ENCODE measurements at places on chromosomes 1 and 21. TPM values are rescaled to one million over a fixed set of nuclear protein-coding genes. Genes with fewer than 3 reads are reported as not detected.

Gene SPRR2E
- total RNA-seq, result not detected

Gene FCRL5
- total RNA-seq, result not detected

Gene EPHB2
- 32.5 TPM for total RNA-seq

Gene SYT11
- 5.3 TPM for total RNA-seq

Gene PROK1
- total RNA-seq, result not detected

Gene KAZN
- total RNA-seq, result 47.1 TPM

Gene UMODL1
- 0.68 TPM for total RNA-seq

Gene CYP4Z1
- not detected for total RNA-seq

DNA sequence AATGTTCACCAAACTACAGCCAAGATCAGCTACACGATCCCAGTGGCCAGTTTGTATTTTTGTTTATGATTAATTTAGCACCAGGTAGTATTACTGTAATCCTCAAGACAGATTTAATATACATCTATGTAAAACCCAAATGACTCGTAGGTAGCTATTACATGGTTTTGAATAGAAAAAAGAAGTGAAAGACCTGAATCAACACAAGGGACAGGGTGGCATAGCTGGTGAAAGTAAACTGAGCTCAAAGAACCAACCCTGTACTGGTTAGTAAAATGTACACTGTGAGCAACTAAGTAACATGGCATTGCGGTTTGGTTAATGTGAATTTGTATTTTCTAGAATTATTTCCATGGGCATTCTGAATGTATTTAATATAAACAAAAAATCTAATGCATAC, 8.8 kb downstream of the GPATCH2 start:
- no peak for DNase-seq

DNA sequence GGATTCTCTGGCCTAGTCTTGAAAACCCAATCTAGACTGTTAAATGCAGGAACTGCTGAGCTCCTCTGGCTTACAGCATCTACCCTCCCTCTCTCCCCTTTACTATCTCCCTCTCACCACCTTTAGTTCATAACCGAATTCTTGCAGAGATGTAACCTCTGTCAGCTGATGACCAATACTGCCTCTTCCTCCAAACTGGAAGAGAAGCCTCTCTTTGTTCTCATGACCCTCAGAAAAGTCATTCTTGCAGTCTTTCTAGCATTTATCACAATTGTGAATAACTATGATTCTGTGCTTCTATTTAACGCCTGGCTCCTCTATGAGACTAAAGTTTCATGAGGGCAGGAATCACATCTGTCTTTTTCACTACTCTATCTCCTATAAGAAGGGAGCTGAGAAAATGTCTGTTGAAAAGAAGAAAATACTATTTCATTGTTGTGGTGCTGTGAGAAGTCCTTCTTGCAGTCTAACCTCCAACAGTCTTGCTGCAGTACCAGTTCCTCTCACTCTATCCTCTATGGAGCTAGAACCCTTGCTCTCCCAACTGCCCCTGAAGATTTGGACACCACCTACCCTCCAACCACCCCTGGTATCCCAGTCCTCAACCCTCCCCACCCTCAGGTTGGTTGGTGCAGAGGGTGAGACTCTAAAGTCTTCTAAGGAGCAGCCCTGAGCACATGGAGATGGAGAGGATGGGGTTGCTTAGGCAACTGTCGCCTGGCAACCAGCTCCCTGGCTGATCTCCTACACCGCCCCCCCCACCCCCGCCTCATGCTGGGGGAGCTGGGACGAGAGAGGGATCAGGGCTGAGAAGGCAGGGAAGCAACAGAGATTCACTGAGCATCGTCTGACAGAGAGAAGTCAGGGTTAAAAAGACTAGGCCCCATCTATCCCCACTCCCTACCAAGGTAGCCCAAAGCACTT, 13.9 kb downstream of the MEF2D start:
- no peak for DNase-seq

GRCh38 chr1:201128962-201129361, 2.0 kb upstream of the ASCL5 start:
- no peak for DNase-seq

- DNase-seq, result peak; percentile 85
Observed at GRCh38 chr1:109821221-109821669, 57.5 kb upstream of the EPS8L3 start.

GRCh38 chr1:24179251-24179840, 7.7 kb downstream of the IFNLR1 start:
- DNase-seq, result no peak

DNA sequence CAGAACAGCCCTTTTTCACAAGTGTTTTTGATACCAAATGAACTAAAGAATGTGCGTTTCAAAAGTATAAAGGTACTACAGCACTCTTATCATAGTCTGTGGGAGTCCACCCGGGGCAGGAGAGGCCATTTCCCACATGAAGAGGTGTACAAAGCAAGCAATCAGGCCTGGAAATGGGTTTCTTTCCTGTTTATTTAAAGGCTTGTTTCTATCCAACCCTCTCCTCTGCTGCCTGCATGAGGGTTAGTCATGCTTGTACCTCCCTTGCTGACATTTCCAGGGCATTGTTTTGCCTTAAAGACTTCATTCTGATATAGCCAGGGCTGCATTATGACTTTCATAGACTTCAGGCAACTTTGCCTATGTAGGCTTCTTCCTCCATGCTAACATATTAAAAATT, 11.6 kb downstream of the SELP start:
- DNase-seq, result no peak

GRCh38 chr1:51902456-51902855, 23.9 kb upstream of the NRDC start:
- DNase-seq, result no peak

Measured in osteocyte (in vitro differentiated cells).